Stimulated activated naive CD8-positive, alpha-beta T cell treated with anti-CD3 and anti-CD28 coated beads, Interleukin-15, amount 100 ng/mL, for 72 hours (primary cell): ENCODE measurements at places on chromosomes 5 and 9.

DNA sequence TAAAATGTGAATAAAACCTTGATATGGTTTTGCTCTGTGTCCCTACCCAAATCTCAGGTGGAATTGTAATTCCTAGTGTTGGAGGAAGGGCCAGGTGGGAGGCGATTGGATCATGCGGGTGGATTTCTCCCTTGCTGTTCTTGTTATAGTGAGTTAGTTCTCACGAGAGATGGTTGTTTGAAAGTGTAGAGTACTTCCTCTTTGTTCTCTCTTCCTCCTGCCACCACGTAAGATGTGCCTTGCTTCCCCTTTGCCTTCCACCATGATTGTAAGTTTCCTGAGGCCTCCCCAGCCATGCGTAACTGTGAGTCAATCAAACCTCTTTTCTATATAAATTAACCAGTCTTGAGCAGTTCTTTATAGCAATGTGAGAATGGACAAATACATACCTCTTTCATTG lies 34.9 kb downstream of the TARS1 start:
- no peak for DNase-seq

DNA sequence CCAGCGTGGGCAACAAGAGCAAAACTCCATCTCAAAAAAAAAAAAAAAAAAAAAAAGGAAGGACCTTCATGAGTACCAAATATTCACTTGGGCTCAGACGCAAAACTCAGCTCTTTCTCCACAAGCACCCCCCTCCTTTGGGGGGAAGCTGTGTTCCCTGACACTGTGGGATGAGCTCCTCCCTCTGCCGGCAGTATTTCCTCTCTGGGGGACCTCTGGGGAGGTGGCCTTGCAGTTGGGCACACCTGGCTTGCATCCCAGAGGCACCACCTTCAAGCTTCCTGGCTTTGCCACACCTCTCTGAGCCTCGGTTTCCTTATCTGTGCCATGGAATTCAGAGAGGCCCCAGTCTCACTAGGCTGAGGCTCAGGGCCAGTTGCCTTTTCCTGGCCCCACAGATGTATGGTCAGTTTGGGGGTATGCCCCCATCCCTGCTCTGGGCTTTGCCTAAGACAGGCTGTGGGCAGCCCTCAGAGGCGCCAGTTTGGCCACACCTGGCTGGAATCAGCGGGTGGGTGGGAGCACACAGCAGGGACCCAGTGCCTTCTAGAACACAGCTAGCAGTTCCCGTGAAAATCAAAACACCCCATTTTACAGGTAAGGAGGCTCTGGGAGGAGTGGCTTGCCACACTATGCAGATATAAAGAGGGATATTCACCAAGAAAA lies 157.5 kb upstream of the IER5L start:
- DNase-seq = no peak

GRCh38 chr9:3955305-3955687 lies 344.6 kb downstream of the GLIS3 start:
- DNase-seq = no peak

GRCh38 chr5:39532511-39532910 lies 107.7 kb upstream of the DAB2 start:
- DNase-seq = no peak

- DNase-seq = no peak
These were observed 213.2 kb upstream of the EDIL3 start for GRCh38 chr5:84597904-84598303.

DNA sequence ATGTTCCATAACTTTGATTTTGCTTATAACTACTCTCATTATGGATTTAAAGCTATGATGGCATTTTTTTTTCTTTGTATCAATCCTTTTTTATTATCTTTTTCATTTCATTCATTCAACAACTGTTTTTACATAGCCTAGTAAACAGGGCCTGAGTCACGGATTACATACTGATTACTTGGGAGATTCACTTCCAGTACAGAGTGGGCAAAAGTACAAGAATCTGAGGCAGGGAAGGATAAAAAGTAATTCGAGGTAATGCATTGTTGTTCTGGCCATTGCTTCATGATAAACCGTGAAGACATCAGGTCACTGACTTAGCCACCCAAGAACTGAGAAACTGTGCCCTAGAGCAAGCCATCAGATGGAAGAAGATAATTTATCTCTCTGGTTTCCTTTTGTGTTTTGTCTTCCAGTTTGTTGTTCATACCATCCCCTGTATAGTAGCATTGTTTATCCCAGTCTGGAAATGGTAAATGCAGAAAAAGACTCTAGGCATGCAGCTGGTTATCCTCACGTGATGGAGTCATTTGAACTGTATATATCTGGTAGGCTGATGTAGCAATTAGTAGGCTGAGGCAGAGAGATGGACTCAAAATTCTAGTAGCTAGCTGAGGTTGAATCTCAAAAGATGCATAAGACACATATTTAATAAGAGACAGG lies 145.6 kb downstream of the CNTLN start:
- no peak for DNase-seq

DNA sequence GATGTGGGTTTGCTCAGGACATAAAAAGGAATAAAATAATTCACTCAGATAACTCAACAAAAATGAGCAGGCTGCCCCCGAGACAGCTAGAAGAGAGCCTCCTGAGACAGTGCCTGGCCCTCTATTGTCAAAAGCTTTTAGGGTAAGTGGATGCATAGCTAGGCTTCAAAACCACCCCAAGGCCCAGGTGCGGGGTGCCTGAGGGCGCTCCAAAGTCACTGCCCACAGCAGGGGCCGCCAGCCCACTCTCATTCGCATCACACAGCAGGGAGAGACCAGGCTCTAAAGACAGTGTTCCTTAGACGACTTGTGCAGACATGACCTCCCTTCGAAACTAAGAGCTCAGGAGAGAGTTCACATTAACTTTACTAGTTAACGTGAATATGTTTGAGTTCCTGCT lies 271.5 kb downstream of the FSTL4 start:
- DNase-seq = no peak

- no peak for DNase-seq
These were observed 35.3 kb downstream of the GAPVD1 start for GRCh38 chr9:125296843-125297372.

- no peak for DNase-seq
These were observed 93.0 kb downstream of the SUSD1 start for GRCh38 chr9:112081918-112082729.

GRCh38 chr9:543478-543877 lies 298.0 kb upstream of the DMRT1 start:
- DNase-seq = no peak

- DNase-seq = no peak
These were observed 77.0 kb downstream of the GALNT10 start for GRCh38 chr5:154267516-154267915.

DNA sequence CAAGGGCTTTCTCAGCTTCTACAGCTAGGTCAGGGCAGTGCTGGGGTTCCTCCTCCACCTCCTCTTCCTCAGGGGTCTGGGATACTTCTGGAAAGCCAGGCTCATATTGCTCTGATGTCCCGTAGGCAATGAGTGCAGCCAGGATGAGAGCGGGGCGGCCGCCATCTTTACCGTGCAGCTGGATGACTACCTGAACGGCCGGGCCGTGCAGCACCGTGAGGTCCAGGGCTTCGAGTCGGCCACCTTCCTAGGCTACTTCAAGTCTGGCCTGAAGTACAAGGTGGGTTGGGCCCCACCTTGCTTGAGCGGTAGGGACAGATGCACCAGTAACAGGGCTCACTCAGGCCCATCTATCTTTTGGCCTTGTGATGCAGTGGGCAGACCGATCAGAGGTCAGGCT lies 34.8 kb downstream of the GSN start:
- DNase-seq = no peak

DNA sequence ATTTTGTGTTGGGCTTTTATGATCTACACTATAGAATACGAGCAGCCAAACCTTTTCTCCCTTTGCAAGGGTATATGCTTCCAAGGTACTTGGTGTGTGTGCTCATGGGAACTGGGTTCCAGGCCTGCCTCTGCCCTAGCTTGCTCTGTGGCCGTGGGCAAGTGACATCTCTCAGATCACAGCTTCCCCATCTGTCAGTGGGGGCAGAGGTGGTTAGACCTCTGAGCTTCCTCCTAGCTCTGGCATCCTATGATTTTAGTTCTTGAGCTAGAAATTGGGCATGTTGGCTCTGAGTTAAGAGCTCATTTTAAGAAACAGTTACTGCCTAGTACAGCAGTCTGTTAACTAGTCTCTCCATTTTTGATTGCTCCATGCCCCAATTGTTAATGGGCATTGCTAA lies 12.5 kb upstream of the CCNJL start:
- no peak for DNase-seq

- DNase-seq = no peak
These were observed 87.6 kb upstream of the SMARCA2 start for GRCh38 chr9:1927546-1927945.

DNA sequence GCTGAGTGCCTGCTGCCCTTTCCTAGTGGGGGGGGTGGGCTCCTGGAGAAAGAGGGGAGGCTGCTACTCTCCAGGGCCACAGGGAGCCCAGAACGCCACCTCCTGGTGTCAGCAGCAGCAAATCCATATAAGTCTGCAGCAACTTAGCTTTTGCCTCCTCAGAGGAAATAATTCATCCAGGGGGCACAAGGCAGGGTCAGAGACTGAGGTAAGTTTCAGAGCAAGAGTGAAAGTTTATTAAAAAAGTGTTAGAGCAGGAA lies 4.0 kb upstream of the CLPTM1L start:
- DNase-seq = no peak
